ENCODE measurements at places on chromosomes 6 and 20.
A peak's percentile ranks its signal among the peaks of the same experiment; 100 is the strongest.

DNA sequence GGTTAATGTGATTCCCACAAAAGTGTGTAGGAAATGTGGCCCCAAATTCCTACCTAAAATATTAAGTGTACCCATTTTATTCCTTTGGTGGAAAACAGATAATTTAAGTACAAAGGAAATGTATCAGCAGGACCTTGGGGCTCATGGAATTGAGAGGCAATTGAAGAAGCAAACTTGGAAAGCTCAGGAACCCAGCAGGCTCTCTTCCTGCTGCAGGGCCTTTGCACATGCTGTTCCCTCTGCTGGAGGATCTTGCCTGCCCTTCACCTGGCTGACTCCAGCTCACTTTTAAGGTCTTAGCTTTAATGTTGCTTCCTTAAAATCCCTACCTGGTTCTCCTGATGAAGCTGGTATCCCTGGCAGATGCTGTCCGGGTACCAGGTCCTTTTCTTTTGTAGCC is 9.8 kb upstream of the BLCAP start:
- DNase-seq, result no peak

DNA sequence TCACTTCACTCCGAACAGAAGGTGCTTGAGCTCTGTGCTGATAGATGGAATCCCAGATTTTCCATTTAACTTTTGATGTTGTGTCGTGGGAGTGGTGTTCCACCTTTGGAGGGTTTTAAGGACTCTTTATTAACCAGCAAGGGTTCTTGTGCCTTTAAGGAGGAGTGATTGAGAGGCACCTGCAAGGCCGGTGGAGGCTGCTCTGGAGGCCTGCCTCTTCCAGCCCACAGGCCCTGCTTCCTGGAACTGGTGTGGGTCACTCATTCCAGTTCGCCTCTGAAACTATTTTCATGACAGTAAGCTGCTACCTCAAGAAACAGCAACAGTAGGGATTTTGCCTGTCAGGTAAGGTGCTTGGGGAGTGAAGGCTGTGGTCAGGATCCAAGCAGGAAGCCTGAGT is 58.8 kb upstream of the APCDD1L start:
- DNase-seq, result no peak

DNA sequence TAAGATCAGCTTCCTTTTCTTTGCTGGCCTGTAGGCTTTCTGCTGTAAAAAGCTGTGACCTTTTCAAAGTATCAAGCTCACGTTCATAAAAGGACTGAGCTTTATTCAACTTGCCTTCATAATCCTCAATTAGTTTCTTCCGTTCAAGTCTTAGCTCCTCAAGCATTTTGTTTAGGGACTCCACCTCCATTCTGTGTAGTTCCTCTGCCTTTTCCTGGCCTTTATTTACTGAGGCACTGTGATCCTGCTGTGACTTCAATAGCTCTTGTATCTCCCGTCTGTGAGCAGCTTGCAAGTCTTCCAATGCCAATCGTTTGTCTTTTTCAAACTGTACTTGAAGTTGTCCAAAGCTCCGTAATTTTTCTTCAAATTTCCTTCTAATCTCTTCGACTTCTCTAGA is 54.4 kb downstream of the FAM184A start:
- DNase-seq, result no peak

DNA sequence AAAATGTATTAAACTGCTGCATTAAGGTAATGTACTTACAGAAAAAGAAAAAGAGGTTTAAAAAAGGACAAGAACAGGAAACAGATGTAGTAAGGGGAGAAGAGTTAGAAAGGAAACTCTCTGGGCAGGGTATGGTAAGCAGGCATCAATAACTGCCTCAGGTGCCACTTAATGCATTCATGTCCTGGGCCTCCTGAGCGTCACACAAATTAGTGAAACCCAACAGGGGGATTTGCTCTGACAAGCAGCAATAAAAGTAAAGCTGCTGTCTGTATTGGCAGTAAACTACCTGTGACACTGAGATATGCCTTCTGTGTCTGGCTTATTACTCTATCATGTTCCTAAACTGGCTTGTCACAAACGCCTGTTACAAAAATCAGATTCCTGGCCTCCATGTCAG is 1.5 kb upstream of the EFHC1 start:
- DNase-seq, result no peak

DNA sequence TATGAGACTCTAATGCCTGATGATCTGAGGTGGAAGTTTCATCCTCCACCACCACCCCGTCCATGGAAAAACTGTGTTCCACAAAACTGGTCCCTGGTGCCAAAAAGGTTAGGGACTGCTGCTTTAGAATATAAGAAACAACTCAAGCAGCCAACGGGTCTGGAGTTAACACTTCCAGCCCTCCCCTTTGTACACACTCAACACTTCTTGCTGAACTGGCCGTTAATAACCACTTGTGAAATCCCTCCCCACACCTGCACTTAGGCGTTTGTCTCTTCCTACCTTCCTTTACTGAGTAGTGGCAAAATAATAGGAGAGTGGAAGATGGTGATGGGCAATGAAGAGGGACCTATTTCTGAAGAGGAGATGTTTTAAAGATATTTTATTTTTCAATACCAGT is 10.5 kb downstream of the SAYSD1 start:
- no peak for DNase-seq

GRCh38 chr20:24465730-24466129 is 3.7 kb upstream of the SYNDIG1 start:
- DNase-seq, result no peak

DNA sequence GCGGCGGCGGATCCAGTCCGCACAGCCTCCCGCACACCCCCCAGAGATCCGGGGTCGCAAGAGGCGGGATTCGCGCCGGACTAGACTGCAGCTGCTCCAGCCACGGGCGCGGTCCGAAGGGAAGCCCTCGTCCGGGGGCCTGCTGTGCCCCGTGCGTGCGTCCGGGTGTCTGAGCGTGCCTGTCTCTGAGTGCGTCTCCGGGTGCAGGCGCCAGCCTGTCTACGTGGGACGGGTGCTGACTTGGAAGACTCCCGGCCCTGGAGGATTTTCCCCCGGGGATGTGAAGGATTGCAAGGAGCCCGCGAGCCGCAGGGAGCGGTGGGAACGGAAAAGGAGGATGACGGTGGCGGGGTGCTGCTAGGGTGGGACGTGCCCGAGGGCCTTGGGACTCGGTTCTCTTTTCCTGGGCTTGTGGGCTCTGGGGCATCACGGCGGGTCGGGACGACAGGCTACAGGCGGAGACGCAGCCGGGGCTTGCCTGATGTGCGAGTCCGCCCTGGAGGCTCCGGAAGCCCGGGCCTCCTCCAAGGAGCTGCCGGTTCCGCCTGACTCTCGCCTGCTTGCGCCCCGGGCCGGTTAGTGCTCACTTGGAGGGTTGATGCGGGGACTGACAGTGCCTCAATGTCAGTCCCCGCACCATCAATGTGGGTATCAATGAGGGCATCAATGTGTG is 5.7 kb downstream of the MAFB start:
- DNase-seq, result no peak

GRCh38 chr20:17225851-17226409 is 910 bp upstream of the PCSK2 start:
- DNase-seq, result peak; percentile 49

GRCh38 chr6:136723780-136724179 is 68.5 kb downstream of the MAP3K5 start:
- no peak for DNase-seq

GRCh38 chr6:155419161-155419560 is 36.5 kb downstream of the NOX3 start:
- DNase-seq, result no peak

- no peak for DNase-seq
These were observed 231.1 kb downstream of the HDGFL1 start for GRCh38 chr6:22800451-22800850.

DNA sequence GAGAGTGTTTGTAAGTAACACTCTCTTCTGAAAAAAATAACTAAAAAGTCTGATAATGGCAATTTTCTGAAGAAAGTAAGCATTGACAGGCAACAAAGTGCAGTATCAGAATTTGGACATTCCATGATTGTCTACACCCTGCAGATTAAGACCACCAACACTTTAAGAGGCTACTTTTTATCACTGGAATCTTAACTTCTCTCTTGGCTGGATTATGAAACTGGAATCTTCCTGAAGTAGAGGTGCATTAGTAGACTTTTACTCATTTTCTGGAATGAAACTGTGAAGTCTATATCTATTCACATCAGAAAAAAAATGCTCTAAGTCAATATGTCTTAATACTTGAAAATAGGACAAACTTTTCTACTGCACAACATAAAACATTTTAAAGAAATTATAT is 547.5 kb downstream of the COL12A1 start:
- no peak for DNase-seq

- DNase-seq, result no peak
These were observed 131.9 kb downstream of the GJA10 start for GRCh38 chr6:90026216-90026615.

DNA sequence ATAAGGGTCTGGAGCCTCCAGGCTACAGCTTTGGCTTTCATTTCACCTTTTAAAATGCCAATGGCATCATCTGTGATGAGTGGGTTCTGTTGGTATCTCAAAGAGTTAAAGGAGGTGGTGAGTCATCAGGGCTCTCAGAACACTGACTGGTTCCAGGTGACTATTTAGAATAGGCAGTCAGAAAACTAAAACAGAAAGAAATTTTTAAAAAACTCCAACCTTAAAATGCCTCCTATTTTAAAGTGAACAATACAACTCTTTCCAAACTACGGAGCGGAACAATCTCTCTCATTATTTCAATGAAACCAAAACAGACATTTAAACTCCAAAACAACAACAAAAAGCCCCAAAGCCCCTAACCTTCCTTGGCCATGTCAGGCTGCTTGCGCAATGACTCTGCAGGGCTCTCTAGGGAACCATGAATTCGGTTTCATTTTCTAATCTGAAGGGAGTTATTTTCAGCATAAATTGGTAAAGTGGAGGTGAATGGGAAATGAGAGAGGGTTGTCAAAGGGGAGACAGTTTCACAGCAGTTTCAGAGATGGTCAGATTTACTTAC is 194.9 kb downstream of the KIF6 start:
- DNase-seq, result no peak

DNA sequence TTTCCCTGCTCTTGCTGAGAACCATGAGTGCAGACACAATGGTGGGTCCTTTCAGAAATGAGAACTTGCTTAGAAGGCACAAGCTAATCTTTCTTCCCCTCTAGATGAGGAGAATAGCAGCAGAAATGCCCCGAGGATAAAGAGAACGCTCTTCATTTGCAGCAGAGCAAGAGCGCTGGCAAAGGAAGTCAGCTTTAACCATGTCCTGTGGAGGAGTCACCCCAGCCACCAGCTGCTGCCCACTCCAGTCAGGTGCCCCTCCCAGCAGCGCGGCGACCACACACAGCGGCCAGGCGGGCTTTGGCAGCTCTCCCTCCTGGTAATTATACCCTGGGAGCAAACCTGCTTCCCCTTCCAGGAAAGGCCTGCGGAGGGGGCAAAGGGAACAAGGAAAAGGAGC is 42.4 kb upstream of the EMILIN3 start:
- DNase-seq, result peak; percentile 90

GRCh38 chr6:26032340-26033084 is 54.7 kb upstream of the HFE start:
- no peak for DNase-seq

DNA sequence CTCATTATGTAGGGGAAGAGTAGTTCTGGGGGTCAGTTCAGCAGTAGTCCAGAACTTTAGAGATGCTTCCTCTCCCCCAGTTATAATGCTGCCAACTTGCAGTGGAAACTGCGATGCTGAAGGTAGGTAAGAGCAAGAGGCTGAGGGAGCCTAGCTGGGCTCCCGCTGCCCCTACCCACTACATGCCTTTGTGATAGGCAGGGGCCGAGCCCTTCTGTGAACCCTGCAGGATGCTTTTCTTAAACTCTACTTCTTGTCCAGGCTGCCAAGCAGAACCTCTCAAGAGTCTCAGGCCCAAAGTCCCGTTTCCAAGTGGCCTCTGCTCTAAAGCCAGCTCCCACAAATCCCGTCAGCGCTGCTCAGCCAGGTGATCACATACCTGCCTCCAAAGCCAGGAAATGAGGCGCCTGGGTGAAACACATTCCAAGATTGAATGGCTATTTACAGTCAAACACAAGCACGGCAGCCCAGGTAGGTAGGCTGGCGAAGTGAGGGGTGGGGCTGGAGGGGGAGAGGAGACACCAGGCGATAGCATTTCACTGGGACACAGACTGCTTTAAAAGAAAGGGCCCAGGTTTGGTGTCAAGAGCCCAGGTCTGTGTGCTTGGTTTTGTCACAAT is 150.7 kb downstream of the CD24 start:
- no peak for DNase-seq

DNA sequence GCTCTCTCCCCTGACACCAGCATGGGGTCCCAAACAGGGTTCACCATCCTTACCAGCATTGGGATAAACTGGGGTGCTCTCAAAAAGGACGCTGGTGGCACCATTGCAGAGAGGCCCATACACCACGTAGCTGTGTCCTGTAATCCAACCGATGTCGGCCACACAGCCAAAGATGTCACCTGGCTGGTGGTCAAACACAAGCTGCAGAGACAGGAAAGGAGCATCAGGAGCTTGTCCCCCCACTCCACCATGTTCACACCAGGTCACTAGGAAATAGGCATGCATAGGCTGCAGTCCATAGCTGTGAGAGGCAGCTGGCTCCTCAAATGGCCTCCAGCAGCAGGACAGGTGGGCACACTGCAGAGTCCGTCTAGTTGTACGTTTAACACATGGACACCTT is 28.8 kb upstream of the APMAP start:
- no peak for DNase-seq

DNA sequence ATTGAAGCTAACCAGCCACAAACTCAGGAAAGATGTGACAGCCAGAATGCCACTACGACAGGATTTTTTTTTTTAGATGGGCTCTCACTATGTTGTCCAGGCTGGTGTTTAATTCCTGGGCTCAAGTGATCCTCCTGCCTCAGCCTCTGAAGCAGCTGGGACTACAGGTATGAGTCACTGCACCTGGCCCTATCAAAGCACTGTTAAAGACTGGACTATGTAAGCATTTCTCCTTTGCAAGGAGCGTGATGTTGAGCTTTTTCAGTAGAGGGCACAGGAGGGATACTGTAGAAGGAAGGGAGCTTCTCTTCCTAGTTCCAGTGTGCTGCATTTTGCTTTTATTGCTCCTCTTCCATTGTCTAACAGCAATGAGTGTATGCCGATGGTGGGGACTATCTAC is 35.8 kb downstream of the ZBTB9 start:
- DNase-seq, result no peak

- no peak for DNase-seq
These were observed 60.2 kb downstream of the UNC5CL start for GRCh38 chr6:40978687-40979289.
